ENCODE measurements at places on chromosomes 3 and 15.

DNA sequence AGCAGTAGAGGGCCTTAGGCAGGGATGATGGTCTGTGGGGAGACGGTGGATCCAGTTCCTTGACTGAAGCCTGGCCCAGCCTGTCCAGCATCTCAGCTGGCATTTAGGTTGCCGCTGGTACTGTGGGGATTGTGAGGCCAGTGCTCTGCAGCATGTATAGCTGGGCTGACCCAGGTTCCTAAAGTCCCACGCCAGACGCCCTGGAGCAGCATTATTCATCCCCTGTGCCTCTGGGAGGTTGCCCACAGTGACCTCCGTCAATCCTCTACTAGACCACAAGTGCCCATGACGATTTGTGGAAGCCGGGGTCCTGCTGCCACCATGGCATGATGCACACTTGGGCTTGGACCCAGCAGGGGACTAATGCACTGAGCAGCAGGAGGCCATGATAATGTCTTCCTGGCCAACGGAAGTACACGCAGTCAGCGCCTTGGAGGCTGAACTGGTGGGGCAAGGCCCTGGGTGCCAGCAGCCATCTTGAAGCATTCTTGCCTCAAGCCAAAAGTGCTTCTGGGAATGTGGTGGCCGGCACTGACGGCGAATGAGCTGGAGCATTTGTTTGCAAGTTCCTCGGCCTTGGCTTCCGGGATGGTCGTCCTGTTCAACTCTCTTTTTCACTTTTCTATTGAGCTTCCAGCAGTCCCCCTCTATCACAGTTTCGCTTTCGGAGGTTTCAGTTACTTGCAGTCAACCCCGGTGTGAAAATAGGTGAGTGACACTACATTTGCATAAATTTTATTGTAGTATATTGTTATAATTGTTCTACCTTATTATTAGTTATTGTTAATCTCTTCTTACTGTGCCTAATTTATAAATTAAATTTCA, 949.4 kb downstream of the ROBO1 start:
- DNase-seq: no peak

GRCh38 chr15:85688711-85689110, 106.0 kb downstream of the KLHL25 start:
- no peak for DNase-seq

DNA sequence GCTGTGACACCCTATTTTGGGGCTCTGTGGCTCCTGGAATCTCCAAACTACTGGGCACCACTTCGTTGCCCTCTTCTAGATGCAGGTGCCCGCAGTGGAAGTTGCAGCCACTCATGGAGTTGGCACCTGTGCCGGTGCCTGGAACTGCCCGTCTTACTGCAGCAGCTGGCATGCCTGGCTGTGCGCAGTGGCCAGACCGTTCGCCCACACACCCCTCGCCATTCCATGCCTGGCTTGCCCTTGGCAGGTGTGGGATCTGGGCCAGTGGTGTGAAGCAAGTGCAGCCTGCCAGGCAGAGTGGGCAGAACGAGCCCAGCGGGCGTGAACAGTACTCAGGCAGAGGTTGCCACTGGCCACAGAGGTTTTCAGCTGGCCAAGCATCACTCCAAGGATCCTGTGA, 1286.7 kb downstream of the ROBO1 start:
- no peak for DNase-seq

DNA sequence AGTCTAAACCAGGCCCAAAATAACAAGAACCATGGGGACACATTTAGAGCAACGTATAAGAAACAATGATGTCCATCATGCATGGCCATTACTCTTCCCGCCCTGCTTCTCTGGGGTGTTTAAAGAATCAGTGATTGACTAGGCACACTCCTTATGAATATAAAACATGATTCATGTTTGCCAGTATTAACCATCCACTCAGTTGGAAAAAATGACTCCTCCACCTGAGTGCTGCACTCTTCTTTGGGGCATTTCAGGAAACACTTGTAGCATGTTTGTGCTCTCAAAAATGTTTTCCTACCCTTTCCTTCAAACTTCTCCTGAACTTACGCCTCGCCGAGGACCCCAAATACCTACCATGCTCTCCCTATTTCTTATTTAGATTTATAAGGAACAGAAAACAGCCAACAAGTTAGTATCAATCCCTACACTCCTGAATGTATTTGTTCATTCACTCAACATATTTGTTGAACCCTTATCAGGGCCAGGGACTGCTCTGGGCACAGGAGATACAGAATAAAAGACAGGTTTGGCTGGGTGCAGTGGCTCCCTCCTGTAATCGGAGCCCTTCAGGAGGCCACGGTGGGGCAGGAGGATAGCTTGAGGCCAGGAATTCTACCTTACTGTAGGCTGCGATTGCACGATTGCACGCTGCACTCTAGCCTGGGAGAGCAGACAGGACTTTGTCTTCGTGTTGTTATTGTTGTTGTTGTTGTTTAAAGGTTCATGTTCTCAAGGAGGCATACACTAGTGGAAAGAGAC, 137.0 kb downstream of the TMCO5A start:
- no peak for DNase-seq

GRCh38 chr15:52351206-52351908, 55.8 kb upstream of the MYO5C start:
- DNase-seq: no peak

GRCh38 chr3:118675305-118675704, 359.3 kb downstream of the IGSF11 start:
- DNase-seq: no peak

DNA sequence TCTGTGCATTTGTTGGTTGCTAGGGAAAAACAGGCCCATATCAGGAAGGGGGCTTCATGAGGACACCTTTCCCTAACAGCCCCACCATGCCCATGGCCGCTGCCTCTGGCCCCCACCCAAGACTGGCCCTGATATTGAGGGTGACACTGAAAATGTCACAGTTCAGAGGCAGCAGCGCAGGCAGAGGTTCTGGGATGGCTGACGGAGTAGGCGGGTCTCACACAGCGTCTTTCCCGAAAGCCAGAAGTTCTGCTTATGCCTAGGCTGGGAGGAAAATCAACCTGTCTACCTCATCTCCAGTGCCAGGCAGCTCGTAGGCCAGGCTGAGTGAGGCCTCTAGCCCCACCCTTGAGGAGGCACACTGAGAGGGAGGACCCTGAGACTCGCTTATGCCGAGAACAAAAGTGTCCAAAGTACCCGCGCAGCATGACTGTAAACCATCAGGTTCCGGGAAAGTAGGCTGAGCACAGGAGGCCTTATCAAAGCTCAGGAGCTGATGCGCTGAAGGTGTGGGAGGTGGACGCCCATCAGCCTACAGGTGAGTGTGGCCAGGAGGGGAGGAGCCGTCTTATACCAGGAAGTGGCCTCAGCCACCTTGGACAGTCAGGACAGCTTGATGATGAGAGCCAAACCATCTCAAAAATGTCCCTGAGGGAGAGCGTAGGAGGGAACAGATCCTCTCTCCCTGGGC, 27.5 kb downstream of the GRAMD2A start:
- no peak for DNase-seq

GRCh38 chr15:74635228-74635627, 19.6 kb downstream of the CLK3 start:
- peak; percentile 78 for DNase-seq
